ENCODE measurements at places on chromosomes 11 and 22.

DNA sequence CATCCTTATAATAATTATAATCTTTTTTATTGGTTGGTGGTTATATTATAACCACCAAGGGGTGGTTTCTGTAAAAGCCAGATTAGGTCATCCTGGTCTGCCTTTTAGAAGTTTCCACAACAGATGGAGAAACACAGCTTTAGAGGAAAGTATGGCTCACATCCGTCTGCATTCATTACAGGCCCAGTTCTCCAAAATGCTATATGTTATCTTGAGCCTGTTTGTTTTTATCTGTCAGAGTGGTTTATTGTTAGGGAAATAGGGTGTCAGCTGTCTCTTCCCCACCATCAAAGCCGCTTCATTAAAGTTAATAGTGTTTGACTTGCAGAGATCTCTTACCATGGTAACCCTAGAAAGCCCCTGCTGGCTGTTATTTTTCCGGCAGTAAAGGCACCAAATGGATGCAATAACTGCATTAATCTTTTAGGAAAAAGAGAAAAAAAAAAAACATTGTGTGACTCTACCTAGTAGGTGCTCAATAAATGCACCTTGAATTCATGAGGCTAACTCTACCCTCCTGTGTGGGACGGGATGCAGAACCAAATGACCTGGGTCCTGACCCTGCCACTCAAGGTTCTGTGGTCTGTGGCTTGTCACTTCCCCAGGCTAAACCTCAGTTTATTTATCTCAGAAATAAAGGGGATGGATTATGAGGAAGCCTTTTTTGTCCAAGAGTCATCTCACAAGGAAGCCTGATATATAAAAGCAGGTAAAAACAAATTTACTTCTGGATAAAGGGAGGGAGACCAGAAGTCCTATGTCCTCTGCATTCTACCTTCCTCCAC lies 118.3 kb downstream of the WT1 start:
- no peak for DNase-seq

DNA sequence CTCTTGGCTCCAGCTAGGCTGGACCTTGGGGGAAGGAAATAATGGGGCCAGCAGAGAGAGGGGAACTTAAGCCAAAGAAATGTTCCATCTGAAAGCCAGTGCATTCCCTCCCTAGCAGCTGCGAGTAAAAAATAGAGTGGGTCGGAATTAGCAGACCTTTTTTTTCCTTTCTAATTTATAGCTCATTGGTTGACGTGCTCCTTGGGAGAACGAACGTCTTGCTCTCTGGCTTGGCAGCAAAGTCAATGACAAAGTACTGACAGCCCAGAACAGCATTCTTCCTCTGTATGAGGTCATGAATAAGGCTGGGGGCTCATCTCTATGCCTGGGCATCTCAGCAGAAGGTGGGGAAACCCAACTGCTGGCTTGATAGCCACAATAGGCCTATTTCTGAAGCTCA lies 65.0 kb downstream of the SEZ6L start:
- DNase-seq = no peak

GRCh38 chr11:27158456-27159334 lies 118.1 kb downstream of the BBOX1 start:
- peak; percentile 8 for DNase-seq

DNA sequence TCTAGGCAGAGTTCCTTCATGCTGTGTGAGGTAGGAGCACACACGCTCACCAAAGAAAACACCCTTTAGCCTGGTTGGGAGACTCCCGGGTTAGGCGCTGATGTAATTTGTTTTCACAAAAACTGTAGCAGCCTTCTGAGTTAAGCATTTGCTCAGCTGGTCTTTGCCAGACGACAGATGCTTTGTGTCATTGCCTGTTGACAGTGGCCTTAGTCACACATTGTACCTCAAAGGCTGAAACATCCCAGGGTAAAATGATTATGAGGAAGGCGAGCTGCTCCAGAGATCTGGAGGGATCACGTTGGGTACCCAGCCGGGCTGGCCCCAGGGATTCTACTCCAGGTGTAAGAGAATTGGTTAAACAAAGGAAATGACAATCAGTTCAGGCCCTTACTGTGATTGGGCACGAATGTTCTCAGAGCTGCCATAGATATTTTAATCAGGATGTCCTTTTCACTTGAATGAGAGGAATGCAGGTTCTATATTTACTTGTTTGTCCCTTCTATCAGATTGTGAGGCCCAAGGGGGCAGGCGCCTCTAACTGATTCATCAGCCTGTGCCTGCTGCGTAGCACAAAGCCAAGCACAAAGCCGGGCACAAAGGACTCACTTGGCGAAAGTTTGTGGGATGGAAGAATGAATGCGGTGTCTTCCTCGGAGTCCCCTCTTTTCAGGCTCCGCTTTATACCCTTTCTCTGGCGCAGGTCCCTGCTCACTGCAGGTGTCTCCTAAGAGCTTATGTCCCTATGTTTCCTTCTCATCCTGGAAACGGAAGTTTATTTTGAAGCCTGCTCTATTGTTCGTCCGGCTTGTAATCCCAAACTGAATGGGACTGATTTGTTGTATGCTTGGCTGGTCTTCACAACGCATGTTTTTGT lies 47.1 kb downstream of the ADM start:
- DNase-seq = no peak

DNA sequence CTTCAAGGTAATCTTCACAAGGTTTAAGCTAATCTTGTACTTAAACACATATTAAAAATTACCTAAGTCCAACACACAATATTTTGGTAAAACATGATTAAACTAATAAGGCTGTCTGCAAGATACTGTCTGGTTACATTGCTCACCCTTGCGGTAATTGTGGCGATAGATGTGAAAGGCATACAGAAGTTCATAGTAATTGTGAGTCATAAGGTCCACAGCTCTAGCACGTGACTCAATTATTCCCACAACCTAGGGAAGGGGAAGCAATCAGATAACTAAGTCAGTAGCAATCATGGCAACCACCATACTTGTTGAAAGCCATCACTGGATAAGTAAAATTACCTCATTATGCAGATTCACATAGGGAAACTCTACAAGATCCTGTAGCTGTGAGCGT lies 30.5 kb upstream of the FNBP4 start:
- DNase-seq = no peak

- DNase-seq = no peak
These were observed 279.3 kb upstream of the TENM4 start for GRCh38 chr11:79720115-79720514.

DNA sequence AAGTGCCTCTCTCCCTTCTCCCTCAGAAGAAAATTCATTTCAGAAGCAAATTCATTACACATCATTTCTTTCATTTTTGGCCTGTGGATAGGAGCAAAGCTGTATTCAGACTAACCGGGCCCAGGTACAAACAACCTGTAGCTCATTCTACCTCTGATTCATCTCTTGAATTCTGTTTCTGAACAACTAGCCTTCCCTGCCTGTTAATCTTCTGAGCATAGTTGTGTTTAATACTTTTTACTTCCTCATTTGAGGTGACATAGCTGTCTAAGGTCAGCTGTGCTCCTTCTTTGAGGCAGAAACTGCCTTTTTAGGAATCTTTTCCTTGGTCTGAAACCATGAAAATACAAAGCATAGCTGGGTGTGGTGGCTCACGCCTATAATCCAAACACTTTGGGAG lies 12.6 kb upstream of the IL18BP start:
- no peak for DNase-seq

GRCh38 chr11:65962141-65962564 lies 619 bp downstream of the SART1 start:
- DNase-seq = no peak

- DNase-seq = no peak
These were observed 23.5 kb upstream of the L3MBTL2 start for GRCh38 chr22:41181349-41182241.

GRCh38 chr11:13287681-13288080 lies 10.1 kb downstream of the BMAL1 start:
- no peak for DNase-seq

DNA sequence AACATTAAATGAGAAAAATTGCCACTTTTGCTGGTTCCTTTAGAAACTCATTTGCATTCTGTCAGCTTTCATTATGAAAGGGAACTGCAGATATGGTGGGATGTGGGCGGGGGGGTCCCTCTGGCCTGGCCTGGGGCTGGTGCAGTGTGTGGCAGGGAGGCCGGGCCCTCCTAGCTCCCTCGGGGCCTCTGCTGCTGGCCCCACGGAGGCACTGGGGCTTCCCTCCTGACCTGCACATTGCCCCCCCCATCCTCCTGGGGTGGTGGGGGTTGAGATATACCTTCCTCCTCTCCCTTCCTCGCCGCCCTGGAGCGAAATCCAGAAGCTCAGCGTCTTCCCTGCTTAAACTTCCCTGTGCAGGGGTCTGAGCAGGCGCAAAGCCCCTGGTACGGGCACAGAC lies 1005.9 kb downstream of the BRD1 start:
- no peak for DNase-seq

DNA sequence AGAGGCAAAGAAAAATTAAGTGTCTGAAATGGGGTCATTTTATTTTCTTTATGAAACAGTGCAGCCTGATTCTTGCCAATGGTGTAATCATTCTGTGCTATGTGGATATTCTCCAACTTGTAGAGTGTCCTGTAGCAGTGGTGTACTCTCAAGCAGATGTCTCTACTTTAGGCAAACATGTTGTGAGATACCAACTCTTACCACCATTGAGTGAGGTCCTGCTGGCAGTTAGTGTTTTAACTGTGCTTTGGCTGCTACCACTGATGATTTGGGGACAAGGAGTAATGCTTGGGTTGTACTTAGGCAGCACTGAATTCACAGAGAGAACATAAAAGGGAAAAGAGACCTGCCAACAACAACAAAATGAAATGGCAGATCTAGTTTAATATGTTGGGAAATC lies 122.5 kb downstream of the APIP start:
- no peak for DNase-seq

- no peak for DNase-seq
These were observed 121.7 kb downstream of the BRD1 start for GRCh38 chr22:49705972-49706352.

DNA sequence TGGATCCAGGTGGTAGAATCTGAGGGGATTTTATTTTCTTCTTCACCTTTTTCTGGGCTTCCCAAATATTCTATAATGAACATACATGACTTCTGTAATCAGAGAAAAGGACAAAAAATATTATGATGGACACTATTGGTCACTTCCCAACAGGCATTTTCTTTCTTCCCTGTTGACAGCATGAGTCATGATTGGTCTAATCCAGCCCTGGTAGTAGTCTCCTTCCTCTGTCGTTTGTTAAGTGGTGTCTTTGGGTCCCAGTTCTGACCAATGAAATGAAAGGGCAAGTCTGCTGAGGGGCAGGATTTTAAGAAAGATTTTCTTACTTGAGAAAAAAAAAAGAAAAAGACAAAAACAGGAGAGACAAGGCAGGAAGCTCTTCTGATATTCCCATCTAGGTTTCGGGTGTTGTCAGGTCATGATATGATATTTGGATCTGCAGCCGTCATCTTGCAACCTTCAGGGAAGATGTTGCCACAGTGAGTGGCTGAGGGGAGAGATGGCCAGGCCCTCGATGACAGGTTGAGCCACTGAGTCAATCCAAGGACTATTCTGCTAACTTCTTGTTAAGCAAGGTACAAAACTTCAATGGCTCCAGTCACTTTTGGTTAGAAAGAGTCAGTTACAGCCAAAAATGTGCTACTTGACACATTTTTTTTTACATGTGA lies 23.3 kb upstream of the PLEKHB1 start:
- no peak for DNase-seq

- peak; percentile 46 for DNase-seq
These were observed 219.9 kb downstream of the MN1 start for GRCh38 chr22:27581688-27582087.

DNA sequence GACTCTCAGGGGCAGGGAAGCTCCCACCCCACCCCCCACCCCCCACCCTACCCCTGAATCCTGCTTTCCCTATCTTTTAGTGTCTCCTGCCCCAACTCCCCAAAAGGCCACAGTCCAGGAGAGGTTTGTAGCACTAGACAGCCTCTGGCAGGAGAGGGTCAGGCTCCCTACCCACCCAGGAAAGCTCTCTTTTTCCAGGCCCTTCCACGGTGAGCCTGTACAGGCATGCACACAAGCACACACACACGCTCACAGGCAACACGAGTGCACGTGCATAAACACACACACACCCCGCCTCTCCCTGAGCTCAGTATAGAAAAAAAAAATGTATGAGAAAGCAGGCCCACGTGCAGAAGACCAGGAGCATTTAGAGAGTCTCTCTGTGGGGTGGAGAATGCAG lies 414.0 kb downstream of the MN1 start:
- no peak for DNase-seq

DNA sequence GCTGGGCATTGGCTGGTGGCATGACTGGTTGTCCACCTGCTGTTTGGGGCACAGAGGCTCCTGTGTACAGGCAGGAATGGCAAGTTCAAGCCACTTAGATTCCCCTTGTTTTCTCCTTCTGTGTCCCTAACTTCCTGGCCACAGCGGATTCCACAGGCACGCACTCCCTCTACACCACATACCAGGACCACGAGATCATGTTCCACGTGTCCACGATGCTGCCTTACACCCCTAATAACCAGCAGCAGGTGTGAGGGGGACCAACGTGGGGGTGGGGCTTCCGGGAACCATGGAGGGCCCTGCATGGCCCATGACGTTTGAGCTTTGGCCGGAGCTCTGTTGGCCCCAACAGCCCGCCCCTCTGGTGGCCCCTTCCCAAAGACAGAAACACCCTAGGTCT lies 7.8 kb downstream of the SIPA1 start:
- no peak for DNase-seq

- DNase-seq = peak; percentile 73
These were observed 669 bp downstream of the MICAL3 start for GRCh38 chr22:18023509-18024275.

- DNase-seq = no peak
These were observed 24.5 kb downstream of the DLG2 start for GRCh38 chr11:85602526-85603213.

DNA sequence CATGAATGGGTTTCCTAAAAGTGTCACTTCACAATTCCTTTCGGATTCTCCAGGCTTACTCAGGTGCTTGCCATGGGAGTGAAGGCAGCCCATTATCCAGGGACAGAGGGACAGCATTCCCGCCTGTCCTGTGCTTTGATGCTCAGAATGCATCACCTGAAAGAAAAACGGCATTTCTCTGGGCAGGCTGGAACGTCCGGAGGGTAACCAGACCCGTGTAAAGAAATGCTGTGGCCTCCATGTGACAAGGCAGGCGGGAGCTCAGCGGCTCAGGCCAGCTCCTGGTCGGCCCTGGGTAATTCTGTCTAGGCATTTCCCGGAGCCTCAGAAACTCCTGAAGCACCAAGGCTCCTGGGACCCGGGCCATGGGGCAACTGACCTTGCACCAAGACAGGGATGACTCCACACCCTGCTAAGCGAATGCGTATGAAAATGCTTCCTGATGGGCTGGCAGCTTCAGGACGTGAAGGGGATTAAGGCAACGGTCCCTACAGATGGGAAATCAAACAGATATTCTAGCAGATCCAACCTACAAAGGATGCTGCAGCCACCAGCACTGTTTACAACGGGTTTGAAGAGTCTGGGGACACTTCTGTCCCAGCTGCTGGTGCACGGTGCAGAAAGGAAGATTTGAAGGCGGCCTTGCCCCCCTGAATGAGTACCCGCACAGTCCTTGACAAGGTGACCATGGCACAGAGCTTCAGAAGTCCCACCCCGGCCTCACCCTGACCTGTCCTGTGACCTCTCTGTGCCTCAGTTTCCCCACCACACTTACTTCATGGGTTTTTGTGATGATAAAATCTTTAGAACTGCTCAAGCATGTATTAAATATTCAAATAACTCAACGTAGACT lies 13.6 kb upstream of the FGF3 start:
- no peak for DNase-seq

All from frontal cortex (tissue), 4 donors.